ENCODE measurements at places on chromosomes 4 and X.

- no peak for DNase-seq
These were observed 45.3 kb upstream of the SHOX start for GRCh38 chrX:585115-585808.

DNA sequence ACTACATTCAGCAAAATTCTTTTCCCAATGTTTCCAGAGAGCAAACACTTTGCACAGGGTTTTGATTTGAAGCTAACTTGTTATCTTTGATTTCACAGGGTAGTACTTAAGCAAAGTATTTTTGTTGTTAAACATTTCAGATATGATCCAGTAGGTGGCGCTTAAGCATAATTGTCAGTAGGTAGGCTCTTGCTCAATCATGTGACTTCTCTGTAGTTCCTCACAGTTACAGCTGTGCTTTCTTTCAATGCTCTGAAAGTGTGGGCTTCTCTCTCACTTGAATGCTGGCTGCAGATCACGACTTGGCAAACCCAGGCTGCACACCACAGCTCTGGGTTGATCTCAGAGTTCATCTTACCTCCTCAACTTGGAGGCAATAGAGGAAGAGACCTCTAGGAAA lies 1016.5 kb downstream of the SH3BGRL start:
- no peak for DNase-seq

DNA sequence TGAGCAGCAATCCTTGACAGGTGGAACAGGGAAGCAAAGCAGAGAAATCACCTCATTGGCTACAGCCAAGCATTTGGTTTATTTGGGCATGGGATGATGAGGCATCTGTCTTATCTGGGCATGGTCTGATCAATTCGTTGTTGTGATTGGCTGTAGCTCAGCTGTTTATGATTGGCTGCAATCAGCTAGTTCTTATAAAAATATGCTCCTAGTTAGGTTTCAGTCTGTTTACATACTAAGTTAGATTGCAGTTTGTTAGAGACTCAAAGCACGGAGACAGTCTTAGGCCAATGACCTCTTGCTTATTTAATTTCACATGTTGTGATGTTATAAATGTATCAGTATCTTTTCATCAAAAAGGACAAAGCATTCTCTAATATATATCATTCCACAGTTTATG lies 312.0 kb downstream of the PDGFC start:
- DNase-seq = no peak

DNA sequence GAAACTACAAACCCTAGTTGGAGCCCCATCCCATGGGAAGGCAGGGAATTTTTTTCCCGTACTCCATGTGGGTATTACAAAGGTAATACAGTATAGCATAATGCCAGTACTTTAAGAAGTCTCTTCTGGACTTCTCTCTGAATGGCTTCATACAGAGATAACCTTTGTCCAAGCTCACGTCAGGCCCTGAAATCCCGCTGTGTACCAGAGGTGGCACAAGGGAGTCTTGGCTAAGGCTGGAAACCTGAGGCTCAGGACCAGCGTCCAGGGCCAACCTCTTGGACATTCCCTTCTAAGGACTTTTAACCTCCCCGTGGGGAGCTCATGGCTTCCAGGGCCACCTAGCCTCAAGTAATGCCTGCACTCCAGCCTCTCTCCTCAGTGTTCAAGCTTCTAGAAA lies 338.9 kb upstream of the FAM241A start:
- DNase-seq = no peak

GRCh38 chr4:77989968-77990367 lies 67.2 kb upstream of the FRAS1 start:
- DNase-seq = no peak

DNA sequence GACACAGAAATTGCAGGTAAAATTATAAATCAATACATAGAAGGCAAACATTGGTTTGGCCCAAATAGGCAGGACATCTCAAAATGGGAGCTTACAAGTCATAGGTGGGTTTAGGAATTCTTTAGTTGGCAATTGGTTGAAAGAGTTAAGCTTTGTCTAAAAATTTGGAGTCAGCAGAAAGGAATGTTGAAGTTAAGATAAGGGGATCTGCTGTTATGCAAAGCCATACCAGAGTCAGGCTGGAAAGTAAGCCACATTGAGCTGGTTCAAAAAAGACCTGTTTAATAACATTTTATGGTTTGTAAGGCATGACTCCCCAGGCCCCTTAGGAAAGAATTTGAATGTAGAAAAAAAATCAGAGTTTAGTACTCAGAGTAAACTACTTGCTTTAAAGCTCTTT lies 92.6 kb downstream of the IL13RA2 start:
- no peak for DNase-seq

GRCh38 chr4:56773346-56773745 lies 48.2 kb downstream of the SPINK2 start:
- DNase-seq = no peak

- no peak for DNase-seq
These were observed 18.2 kb downstream of the SH3RF1 start for GRCh38 chr4:169252339-169253112.

GRCh38 chr4:185710487-185710995 lies 101.5 kb downstream of the SORBS2 start:
- no peak for DNase-seq

DNA sequence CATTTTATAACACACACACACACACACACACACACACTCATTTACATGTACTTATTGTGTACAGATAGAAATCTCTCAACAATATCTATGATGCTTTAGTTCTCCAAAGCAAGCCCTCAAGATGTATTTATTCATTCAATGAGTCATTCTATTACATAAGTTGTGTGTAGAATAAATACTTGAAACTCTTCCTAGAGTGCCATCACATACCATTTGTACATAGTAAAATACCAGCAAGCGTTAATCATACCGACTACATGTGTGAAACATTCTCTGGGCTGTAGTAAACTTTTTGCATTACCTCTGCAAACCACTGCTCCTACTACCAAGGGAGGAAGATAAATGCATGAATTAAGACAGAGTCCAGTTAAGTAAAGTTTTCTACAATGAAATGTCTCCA lies 70.9 kb downstream of the EPHA5 start:
- no peak for DNase-seq

DNA sequence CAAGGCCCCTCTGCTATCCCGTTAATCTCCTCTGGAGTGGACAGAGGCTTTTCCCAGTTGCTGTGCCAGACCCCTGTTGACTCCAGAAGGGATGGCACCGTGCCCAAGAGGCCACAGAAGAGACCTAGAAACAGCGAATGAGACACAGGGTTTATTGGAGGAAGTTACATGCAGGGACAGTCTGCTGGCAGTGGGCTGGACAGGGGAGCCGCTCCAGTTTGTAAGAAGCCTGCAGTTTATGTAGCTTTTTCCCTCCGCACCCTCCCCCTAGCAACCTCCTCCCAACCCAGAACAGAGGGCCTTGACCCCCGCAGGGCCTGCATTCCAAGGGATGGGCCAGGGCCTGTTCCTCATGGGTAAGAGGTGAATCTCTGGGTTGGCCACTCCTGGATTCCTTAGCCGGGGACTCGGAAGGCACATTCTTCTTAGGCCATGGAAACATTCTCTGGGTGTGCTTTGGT lies 216.8 kb upstream of the PSAPL1 start:
- no peak for DNase-seq

GRCh38 chr4:94995684-94996394 lies 238.1 kb downstream of the BMPR1B start:
- DNase-seq = no peak

GRCh38 chr4:83832110-83832825 lies 296.4 kb downstream of the GPAT3 start:
- no peak for DNase-seq

GRCh38 chrX:150696331-150696730 lies 3.1 kb downstream of the MTMR1 start:
- DNase-seq = no peak

DNA sequence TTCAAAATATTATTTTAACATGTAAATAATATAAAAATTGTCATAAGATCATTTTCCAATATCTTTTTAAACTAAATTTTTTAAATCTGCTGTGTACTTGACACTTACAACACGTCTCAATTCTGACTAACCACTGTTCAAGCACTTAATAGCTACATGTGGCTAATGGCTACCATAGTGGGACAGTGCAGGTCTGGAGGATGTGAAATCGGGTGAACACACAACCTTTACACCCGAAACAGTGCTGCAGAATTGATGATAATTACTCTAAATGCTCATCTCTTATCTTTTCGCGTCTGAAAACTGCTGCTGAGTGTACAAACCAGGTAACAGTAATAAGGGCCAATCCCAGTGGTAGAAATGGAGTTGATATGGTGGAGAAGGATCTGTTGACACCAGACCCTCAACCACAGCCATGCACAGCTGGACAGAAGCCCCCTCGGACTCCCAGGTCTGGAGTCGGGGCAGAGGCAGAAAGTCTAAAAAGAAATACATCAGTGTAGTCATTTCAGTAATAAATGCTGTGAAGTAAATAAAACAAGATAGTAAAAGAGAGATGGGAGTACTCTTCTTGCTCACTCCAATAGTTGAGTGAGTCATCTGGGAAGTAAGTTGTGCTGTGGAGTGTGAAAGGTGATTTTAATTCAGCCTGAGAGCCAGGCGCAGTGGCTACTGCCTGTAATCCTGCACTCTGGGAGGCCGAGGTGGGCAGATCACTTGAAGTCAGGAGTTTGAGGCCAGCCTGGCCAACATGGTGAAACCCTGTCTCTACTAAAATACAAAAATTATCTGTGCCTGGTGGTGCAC lies 150.0 kb downstream of the CBR4 start:
- DNase-seq = no peak

DNA sequence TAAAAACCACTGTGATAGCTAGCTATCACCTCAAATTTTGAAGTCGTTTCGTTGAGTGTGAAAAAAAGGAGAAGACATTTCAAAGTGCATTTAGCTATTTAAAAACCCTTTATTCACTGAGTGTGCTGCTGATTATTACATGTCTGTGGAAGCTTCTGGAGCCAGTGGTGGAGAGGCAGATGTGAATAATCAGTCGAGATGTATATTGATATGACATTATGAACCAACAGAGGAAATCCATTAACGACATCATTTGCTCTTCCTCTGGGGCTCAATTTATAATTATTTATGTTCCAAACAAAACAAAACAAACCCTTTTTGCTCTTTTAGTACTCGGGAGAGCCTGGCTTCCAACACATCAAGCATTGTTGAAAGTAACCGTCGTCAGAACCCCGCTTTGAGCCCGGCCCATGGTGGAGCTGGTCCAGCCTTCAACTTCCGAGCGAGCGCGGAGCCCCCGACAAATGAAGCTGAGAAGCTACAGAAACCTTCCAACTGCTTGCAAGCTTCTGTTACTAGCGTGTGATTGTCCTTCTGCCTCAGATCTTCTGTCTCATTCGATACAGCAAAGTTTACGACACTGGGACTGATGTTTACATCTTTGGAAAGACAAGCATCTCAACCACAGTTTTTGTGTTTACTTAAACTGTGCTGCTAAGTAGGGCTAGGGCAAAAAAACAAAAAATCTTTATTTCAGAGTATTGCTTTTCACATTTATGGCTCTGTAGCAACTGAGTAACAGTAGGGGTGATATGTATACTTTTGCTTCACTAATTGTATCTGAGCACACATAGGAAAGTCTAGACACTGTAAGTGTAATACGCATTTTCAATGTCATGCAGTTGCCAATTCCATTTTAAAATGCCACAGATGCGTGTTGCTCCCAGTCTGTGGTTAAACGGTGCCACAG lies 111.9 kb downstream of the STOX2 start:
- DNase-seq = no peak

GRCh38 chrX:130669233-130669632 lies 233.8 kb downstream of the ENOX2 start:
- no peak for DNase-seq

DNA sequence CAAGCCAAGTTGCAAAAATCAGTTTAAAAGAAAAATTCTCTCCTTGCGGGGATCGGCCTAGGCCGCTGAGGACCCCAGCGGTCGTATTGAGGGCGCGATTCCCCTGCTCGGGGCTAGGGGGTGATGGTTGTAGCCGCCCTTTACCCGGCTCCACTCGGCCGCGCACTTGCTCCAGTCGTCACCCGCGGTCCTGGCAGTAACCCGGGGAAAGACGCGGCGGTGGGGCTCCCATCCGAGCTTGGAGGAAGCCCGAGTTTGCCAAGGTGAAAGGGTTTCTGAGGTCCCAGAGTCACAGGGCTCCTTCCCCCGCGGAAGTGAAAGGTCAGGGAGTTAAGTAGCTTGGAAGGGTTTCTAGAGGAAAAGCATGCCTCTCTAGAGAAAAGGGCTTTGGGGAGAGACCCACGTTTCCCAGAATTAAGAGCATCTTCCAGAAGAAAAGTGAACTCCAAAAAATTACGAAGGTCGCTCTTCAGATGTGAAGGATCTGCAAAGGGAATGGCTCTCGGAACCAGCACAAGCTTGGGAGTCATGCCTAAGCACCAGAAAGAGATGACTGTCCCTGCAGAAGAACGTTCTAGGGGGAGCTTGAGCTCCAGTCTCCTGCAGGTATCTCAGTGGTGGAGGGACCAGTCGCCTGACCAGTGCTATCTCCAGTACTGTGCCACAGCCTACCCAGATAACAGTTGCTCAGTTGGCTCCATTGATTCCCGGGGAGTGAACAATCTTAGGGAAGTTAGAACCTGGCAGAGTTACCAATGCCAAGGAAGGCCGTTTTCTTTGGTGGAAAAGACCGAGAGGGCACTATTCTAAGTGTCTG lies 875 bp downstream of the LAP3 start:
- DNase-seq = no peak

DNA sequence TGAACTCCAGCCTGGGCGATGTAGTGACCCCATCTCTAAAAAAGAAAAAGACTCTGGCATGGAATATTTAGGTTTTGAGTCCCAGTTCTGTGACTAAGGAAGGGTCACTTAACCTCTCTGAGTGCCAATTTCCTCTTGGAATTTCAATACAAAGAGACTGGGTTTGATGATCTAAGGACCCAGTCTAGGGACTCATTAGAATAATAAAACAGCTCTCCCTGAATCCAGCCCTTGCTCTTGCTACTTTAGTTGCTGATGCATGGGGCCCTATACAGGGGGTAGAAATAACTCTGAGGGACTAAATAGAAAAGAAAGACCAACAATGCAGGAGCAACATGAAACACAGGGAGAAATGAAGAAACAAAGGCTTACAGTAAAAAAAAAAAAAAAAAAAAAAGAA lies 12.6 kb downstream of the C4orf54 start:
- no peak for DNase-seq

- peak; percentile 39 for DNase-seq
These were observed 27.3 kb upstream of the CHRNA9 start for GRCh38 chr4:40307627-40308497.

GRCh38 chrX:85031505-85031904 lies 27.8 kb downstream of the APOOL start:
- DNase-seq = no peak

GRCh38 chr4:56723201-56723605 lies 42.1 kb upstream of the HOPX start:
- no peak for DNase-seq

DNA sequence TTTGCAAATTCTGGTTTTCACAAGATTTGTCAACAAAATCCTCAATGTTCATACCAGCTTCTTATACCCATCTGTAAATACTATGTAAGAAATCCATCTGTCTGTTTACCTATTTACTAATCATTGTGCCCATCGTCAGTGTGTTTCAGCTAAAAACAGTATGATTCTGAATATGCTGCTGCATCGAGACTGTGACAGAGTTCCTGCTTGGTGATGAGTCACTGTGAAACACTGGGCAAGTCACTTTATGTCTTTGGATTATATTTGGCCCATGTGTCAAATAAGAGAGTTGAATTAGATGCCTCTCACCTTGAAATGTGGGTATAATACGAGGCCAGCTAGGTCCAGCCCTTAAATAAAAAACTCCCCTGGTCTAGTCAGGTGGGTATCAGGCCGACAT lies 79.3 kb downstream of the CBLL2 start:
- no peak for DNase-seq
